H7 (cell line): ENCODE measurements at places on chromosomes 12 and 14. TPM values are rescaled to one million over a fixed set of nuclear protein-coding genes. Genes with fewer than 3 reads are reported as not detected.
A peak's percentile ranks its signal among the peaks of the same experiment; 100 is the strongest.

Gene ASB2
- 0.21 TPM in 1 of 2 replicates, not detected in the other for total RNA-seq

Gene PDZRN4
- total RNA-seq = 0.17 and 0.37 TPM in 2 replicates

Gene ZDHHC22
- total RNA-seq = 8.9 and 11.6 TPM in 2 replicates

Gene AQP2
- not detected in 2 replicates for total RNA-seq

Gene NTF3
- total RNA-seq = 0.90 and 0.92 TPM in 2 replicates

- no peak for DNase-seq
These were observed 188.1 kb downstream of the DPY19L2 start for GRCh38 chr12:63480186-63480585.

- peak; percentile 34 for DNase-seq
These were observed 1180.6 kb downstream of the VRK1 start for GRCh38 chr14:97977651-97978261.

DNA sequence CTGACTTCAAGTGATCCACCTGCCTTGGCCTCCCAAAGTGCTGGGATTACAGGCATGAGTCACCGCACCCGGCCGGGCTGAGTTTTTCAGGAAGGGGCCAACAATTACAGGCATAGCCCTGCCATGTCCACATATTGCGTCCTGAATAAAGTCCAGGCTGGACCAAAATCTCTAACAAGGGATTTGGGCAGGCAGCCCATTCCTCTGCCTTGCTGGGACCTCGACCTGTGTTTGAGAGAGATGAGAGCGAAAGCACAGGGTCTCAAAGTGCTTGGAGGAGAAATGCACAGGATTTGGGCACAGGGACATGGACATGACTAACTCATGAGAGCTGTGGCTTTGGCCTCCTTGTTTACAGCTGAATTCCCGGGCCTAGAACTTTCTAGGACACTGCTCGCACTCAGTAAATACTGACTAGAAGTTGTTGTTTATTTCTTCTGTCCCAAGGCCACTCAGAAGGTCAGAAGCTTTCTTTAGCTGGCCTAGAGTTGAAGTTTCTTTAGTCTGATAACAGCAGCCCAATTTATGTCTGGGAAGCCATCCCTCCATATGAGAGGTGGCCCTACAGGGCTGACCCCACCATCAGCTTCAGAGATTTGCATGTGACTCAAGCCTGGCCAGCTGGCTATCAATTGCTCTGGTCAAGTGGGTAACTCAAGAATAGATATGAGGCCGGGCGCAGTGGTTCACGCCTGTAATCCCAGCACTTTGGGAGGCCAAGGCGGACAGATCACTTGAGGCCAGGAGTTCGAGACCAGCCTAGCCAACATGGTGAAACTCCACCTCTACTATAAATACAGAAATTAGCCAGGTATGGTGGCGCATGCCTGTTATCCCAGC lies 11.7 kb downstream of the CAMKK2 start:
- no peak for DNase-seq

DNA sequence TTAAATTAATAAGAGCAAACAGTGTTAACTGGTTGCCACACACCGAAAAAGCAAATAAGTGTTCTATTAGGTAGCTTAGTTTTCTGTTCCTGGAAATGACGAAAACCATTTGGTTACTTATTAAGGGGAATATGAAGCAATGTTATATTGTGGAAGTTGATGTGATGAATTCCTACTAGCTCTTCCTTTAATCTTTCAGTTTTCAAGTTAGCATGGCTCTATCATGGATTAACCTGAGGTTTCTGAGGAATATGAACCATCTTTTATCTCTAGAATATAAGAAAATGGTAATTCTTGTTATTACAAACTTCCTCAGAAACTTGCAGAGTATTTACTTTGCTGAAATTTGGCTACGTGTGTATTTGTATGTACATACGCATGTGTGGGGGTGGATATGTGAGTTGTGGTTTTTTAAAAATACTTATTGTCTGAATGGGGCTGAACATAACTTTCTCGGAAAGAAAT lies 245.7 kb downstream of the KCNC2 start:
- no peak for DNase-seq

GRCh38 chr14:31596342-31597095 lies 35.3 kb downstream of the NUBPL start:
- no peak for DNase-seq
